ENCODE measurements at places on chromosomes 1 and 21.

DNA sequence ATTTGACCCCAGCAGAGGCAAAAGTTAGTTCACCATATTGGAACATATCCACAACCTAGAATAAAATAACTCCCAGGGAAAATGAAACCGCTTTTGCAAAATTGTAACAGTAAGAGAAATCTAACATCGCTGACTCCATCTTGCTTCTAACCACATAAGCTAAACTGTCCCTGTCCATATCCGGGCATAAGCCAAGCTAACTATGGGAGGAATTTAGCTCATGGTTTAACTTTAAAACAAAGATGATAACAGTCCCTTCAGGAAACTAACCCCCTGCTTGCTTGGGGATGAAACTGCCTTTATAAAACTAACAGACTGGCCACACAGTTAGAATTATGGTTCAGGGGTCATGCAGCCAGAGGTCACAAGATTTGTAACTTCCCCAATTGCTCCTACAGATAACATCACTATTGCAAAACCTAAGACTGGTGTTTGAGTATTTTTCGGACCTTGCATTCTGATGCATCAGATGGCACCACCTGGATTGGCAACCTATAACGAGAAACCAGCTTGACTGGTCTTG, 46.3 kb downstream of the TESK2 start:
- DNase-seq, result no peak

GRCh38 chr1:208004851-208005250, 93.9 kb upstream of the CD34 start:
- DNase-seq, result no peak

GRCh38 chr1:154483941-154484803, 17.8 kb upstream of the TDRD10 start:
- DNase-seq, result no peak

GRCh38 chr1:111281411-111281810, 9.2 kb upstream of the CHIA start:
- no peak for DNase-seq

- no peak for DNase-seq
Measured at GRCh38 chr1:14666373-14666772, 67.9 kb downstream of the KAZN start.

GRCh38 chr1:44811234-44811633, 2.9 kb downstream of the BTBD19 start:
- DNase-seq, result no peak

- no peak for DNase-seq
Measured at GRCh38 chr1:185520188-185520920, 203.3 kb upstream of the IVNS1ABP start.

GRCh38 chr1:193538680-193539079, 352.3 kb upstream of the B3GALT2 start:
- no peak for DNase-seq

GRCh38 chr21:42737951-42738590, 84.7 kb downstream of the PDE9A start:
- peak; percentile 78 for DNase-seq

GRCh38 chr1:191752342-191752741, 405.9 kb upstream of the RGS18 start:
- no peak for DNase-seq

GRCh38 chr21:42096566-42096965, 25.4 kb downstream of the UMODL1 start:
- no peak for DNase-seq

- no peak for DNase-seq
Measured at GRCh38 chr1:67888216-67889106, 55.2 kb upstream of the GNG12 start.

- DNase-seq, result no peak
Measured at GRCh38 chr1:59315529-59316463, 18.9 kb downstream of the FGGY start.

- DNase-seq, result no peak
Measured at GRCh38 chr1:27297903-27298302, 24.1 kb upstream of the TMEM222 start.

DNA sequence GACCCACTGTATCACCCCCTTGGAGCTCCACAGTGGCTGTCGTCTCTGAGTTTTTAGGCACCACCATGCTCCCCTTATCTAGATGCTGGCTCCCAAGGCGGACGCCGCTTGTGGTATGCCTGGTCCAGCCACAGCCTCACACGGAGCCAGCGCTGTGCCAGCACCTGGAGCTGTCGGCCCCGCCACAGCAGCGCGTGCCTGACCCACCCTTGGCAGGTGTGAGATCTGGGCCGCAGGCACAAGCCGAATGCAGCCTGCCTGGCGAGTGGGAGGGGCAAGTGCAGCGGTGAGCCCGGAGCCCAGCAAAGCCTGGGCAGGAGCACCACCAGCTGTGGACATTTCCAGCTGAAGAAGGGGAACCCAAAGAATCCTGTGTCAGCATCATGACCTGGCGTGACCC, 91.9 kb upstream of the BACE2 start:
- DNase-seq, result no peak

GRCh38 chr1:179175011-179175841, 54.3 kb downstream of the ABL2 start:
- no peak for DNase-seq

DNA sequence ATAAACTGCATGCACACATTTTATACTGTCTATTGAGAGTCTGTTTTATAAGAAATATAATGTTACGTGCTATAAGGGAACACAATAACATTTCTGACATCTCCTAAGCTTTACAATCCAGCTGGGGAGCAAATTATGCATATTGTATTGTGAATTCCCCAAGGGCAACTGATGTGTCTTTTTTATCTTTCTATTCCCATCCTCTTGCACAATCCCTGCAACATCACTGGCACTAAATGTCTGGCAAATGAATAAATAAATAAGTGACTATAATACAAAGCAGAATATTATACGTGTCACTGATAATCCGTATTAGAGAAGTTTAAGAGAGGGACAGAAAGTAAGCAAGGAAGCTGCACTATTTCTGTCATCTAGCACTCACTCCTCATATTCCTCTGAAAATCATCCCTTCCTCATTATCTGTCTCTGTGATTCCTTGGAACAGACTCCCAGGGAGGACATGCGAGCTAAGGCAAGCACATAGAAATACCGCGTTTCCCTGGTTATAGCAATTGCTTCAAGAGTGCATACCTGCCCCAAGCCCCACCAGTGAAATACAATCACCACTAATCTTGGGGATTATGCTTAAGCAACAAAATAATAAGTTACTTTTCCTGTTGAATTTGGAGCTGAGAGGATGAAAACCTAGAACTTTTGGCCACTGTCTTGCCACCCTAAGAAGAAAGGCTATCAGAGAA, 205.4 kb downstream of the SMYD3 start:
- DNase-seq, result no peak

DNA sequence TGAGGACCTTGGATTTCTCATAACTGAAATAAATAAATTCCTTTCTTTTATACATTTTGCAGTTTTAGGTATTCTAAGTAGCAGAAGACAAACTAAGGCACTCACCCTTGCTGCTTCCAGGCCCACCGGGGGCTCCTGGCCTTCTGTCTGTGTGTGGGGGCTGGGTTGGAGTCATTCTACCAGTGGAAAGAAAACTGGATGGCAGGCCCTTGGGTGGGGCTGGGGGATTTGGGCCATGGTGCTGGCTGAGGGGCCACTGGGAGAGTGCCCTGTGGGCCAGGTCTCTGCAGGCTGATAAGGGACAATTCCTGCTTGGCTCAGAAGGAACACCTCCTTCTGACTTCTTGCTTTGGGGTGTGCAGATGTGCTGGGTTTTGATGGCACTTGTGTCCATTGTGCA, 54.0 kb upstream of the CSF3R start:
- DNase-seq, result no peak

DNA sequence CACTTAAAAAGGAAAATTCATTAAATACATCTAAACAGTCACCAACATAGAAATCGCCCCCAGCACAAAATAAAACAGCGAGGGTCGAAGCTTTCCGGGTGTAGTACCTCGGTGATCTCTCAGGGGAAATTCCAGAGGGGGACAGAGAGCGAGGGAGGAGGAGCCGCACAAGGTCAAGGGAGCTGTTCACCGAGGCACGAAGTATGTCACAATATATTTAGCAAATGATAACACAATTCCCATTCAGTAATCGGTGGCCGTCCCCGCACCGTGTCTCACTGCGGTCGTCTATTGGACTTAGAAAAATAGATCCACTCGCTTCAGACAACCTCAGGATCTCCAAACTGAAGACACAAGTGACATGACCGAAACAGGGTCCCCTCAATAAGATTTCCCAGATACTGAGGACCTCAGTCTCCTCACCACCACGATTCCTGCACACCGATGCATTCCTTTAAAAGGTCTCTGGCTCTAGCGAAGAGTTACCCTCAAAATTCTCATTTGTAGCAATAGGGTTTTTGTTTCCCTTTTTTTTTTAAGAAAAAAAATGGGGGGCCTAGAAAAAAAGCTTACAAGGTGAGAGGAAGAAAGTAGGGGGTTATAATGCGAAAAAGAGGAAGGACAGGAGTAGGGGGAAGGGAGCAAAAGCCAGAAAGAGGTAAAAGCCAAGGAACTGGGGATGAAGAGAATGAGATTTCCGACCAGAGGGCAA, 1.1 kb downstream of the LPGAT1 start:
- no peak for DNase-seq
